Prostate gland (tissue), 2 donors: ENCODE measurements at places on chromosomes 7 and 10.

GRCh38 chr7:90903841-90904240 is 307.7 kb downstream of the CDK14 start:
- H3K4me1 ChIP-seq = no peaks in the 10 kb centered on the region
- no peak overlapping the region for H3K4me3 ChIP-seq
- H3K27ac ChIP-seq = no peak overlapping the region
- no peaks in the 10 kb centered on the region for H3K36me3 ChIP-seq
- no peak for DNase-seq
- H3K27me3 ChIP-seq = no peaks in the 10 kb centered on the region

- H3K36me3 ChIP-seq = no peaks in the 10 kb centered on the region
- H3K27me3 ChIP-seq = no peaks in the 10 kb centered on the region
Measured at GRCh38 chr7:105691680-105692564, 110.6 kb upstream of the EFCAB10 start.

- no peak overlapping the region for H3K27ac ChIP-seq
- H3K36me3 ChIP-seq = no peaks in the 10 kb centered on the region
- no peaks in the 10 kb centered on the region for H3K27me3 ChIP-seq
- H3K4me3 ChIP-seq = no peak overlapping the region
Measured at GRCh38 chr7:46028246-46028645, 107.2 kb upstream of the IGFBP3 start.

GRCh38 chr10:71795248-71795647 is 21.9 kb upstream of the VSIR start:
- H3K27ac ChIP-seq = no peak overlapping the region
- H3K4me1 ChIP-seq = no peaks in the 10 kb centered on the region
- H3K4me3 ChIP-seq = no peak overlapping the region
- DNase-seq = no peak

GRCh38 chr10:43091846-43092245 is 15.0 kb downstream of the RET start:
- H3K27me3 ChIP-seq = no peaks in the 10 kb centered on the region
- no peak overlapping the region for H3K27ac ChIP-seq
- no peaks in the 10 kb centered on the region for H3K36me3 ChIP-seq
- H3K4me3 ChIP-seq = no peak overlapping the region

- H3K4me3 ChIP-seq = no peak overlapping the region
- H3K27me3 ChIP-seq = no peaks in the 10 kb centered on the region
- peaks cover 4% of the 10 kb centered on the region for H3K36me3 ChIP-seq
- no peaks in the 10 kb centered on the region for H3K4me1 ChIP-seq
Measured at GRCh38 chr7:141664450-141664849, 37.5 kb downstream of the DENND11 start.

DNA sequence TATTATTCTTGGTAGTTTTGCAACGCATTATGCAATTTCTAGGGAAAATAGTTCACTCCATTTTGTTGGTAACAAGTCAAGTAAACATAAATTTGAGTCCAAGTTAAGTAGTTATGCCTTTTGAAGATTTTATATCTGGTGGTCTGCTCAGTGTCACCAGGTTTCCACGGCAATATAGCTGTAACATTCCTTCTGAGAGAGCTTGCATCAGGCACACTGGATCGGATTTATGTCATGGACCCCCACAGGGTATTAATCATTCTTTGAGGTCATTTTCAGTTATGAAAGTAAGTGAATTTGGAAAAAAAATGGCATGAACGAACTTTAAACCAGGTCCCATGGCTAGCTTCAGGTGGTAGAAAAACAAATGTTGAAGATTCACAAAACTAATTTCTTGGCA is 136.3 kb downstream of the POLR1F start:
- no peaks in the 10 kb centered on the region for H3K27me3 ChIP-seq
- no peak for DNase-seq
- H3K4me3 ChIP-seq = no peak overlapping the region

- H3K4me1 ChIP-seq = no peaks in the 10 kb centered on the region
- peak overlapping the region; percentile 64 for H3K27ac ChIP-seq
- no peak for DNase-seq
- H3K36me3 ChIP-seq = no peaks in the 10 kb centered on the region
Measured at GRCh38 chr10:119368991-119369869, 161.9 kb downstream of the GRK5 start.

GRCh38 chr7:1473864-1474512 is 14.7 kb upstream of the MICALL2 start:
- no peak overlapping the region for H3K4me3 ChIP-seq
- H3K27ac ChIP-seq = no peak overlapping the region
- DNase-seq = peak; percentile 91
- H3K27me3 ChIP-seq = no peaks in the 10 kb centered on the region
- peaks cover 15% of the 10 kb centered on the region for H3K36me3 ChIP-seq
- H3K4me1 ChIP-seq = no peaks in the 10 kb centered on the region

DNA sequence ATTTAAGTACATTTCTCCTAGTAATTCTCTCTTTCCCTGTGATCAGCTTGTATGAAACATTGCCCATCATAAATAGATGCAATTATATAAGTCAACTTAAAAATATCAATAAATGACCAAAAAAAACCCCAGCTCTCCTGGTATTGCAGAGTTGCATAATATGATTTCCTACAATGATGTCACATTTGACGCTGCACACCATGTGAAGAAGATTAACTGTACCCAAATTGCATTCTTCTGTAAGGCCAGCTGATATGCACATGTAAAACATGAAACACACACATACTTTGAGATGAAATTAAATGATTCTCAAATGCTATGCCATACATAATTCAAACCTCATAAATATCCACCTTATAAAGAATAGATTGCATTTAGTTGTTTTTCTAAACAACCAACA is 115.5 kb downstream of the AGMO start:
- no peak overlapping the region for H3K27ac ChIP-seq
- H3K4me3 ChIP-seq = no peak overlapping the region
- no peaks in the 10 kb centered on the region for H3K36me3 ChIP-seq
- no peak for DNase-seq

- H3K4me3 ChIP-seq = no peak overlapping the region
- H3K4me1 ChIP-seq = no peaks in the 10 kb centered on the region
- H3K27me3 ChIP-seq = no peaks in the 10 kb centered on the region
Measured at GRCh38 chr7:55242613-55243012, 122.5 kb upstream of the LANCL2 start.

GRCh38 chr7:50739744-50740435 is 42.8 kb downstream of the GRB10 start:
- no peak overlapping the region for H3K27ac ChIP-seq
- H3K4me1 ChIP-seq = peaks cover 5% of the 10 kb centered on the region
- H3K4me3 ChIP-seq = no peak overlapping the region

GRCh38 chr7:133290041-133290440 is 37.2 kb downstream of the EXOC4 start:
- no peak overlapping the region for H3K27ac ChIP-seq
- no peaks in the 10 kb centered on the region for H3K4me1 ChIP-seq
- no peak for DNase-seq
- H3K27me3 ChIP-seq = no peaks in the 10 kb centered on the region
